ENCODE measurements at places on chromosomes 1 and 21.

GRCh38 chr1:31412732-31413404 lies at the start of gene SERINC2:
Gene SERINC2, plus strand, starts transcription at chr1:31413213. Its CDS starts 53 bp downstream, at chr1:31413266.
- DNase-seq, result no peak

DNA sequence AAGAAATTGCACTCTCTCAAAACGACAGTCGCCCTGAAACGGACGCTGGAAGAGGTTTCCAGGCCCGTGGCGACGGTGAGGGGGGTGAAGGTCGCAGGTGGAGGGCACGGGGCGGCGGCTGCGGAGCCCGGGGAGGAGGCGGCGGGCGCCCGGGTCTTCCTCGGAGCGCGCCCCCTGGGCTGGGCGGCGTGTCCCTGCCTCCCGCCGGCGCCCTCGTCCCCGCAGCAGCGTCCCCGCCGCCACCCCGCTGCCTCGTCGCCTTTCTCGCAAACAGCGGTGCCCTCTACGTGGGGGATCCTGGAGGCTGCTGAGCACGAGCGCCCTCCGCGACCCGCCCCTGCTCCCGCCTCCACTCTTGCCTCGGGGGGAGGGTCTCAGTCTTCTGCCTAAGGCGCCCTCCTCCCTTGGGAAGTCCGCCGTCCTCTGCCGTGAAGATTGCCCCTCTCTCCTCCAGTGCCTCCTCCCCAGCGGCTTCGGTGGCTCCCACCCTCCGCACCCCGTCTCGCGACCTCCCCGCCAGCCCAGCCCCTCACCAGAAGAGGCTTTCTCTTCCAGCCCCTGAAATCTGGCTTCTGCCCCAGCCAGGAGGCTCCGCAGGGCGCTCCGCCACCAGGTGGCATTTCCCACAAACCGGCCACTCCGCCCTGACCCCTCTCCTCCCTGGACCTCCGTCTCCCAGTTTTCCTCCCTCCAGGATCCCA lies 227.4 kb downstream of the SDCCAG8 start:
- DNase-seq, result no peak

GRCh38 chr1:173287785-173288184 lies 80.7 kb upstream of the TNFSF4 start:
- DNase-seq, result no peak

GRCh38 chr21:45364468-45365185 lies 40.3 kb upstream of the COL18A1 start:
- no peak for DNase-seq

DNA sequence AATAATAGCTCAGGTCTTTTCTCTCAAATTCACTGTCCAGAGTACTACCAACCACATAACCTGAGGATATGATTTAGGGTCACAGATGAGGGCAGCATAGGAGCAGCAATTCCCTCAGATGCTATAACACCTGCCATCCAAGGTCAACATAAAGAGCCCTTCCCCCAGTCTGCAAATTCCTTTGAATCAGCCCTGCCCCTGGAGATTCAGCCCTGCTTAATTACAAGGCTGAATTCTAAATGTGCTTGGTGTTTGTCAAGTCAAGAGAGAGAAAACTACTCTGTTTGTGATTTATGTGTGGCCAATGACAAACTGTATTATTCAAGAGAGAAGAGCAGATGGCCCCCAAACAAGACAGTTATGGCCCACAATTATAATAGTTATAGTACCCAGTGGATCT lies 195.7 kb upstream of the ADGRL2 start:
- DNase-seq, result no peak

All from HL-60 (cell line).